Stimulated activated CD8-positive, alpha-beta memory T cell treated with anti-CD3 and anti-CD28 coated beads, Interleukin-15, amount 100 ng/mL, for 48 hours (primary cell): ENCODE measurements at places on chromosomes 11 and 22.

DNA sequence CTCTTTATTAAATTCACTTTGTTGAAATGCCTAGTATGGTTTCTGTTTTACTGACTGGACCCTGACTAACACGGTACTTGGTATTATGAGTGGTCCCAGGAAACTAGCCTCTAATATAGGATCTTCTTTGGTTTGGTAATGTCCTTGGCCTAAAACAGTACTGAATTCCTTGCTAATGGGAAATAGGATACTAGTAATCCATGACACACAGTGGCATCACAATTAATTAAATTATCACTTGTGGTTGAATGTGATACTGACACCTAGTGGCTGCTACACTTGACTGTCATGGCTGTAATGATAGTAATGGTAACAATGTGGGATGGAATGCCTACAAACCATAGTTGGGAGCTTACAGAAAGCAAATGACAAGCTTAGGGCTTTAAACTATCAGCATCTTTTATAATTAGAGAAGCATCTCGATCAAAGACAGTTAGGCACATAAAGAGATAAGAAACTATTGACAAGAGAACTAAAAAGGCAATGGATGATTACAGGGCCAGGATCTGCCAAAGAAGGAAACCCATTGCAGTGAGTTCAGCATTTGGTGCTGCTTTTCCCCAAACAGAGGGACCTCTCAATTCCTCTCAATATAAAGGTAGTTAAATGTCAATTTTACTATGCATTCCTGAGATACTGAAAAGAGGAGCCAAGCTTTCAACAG is 8.6 kb downstream of the DNHD1 start:
- DNase-seq: no peak

GRCh38 chr22:47395481-47395880 is 633.0 kb downstream of the TBC1D22A start:
- DNase-seq: no peak

DNA sequence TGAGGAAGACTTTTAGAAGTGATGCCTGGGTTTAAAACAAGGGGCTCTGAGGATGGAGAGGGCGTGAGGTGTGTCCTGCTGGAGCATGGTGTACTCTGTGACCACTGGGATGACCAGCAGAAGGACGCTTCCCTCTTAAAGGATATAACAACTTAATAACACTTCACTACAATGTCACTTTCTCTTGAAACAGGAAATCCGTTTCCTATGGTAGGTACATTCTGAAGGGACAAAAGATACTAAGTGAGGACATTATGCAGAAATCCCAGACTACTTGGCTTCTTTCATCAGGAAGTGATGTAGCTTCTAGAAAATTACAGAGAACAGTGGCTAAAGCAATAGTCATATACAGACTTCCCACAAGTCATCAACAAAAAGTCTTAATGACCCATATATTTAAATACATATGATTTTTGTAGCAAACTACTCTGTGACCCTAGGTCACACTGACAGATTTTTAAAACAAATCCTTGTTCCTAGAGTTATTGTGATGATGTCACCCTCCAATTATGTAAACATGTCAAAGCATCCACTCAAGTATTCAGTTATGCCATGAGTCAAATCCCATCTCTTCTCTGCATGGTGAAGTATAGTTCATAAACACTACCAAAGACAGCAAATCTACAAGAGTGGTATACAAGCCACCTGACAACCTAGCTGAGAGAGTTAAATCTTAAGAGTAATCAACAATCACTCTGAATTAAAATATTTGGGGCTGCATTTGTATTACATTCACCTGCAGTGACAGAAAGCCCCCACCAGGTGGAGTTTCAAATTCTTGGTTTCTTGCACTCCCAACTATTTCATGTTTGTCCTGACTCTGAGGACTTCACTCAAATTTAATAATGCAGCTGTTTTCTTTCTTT is 32.8 kb downstream of the PITPNB start:
- peak; percentile 16 for DNase-seq

DNA sequence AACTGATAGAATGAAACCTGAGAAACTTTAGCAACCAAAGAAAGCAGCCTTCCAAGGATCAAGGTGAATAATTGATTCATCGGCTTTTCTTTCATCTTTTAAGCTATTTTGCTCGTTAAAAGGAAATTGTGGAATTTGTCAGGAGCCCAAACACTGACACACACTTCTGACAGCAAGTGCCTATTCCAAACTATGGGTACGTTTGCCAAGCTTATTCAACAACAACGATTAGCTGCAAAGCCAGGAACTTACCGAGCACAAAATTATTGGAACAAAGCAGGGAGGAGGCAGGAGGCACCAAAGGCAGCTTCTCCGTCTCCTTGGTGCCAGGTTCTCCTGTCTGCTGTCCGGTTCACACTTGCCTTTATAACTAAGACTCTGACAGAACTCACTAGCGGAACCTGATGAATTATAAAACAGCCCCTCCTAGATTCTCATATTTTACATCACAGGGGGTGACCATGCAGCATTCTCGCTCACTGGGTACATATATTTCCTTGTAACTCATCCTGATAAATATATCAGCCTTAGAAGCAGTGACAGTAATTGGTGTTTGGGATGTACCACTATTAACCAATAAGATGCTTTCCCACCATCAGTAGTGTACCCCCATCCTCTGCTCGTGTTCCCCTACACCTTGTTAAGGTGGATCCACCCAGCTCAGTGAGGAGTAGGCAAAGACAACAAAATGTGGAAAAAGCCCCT is 395.9 kb upstream of the CCDC90B start:
- no peak for DNase-seq

DNA sequence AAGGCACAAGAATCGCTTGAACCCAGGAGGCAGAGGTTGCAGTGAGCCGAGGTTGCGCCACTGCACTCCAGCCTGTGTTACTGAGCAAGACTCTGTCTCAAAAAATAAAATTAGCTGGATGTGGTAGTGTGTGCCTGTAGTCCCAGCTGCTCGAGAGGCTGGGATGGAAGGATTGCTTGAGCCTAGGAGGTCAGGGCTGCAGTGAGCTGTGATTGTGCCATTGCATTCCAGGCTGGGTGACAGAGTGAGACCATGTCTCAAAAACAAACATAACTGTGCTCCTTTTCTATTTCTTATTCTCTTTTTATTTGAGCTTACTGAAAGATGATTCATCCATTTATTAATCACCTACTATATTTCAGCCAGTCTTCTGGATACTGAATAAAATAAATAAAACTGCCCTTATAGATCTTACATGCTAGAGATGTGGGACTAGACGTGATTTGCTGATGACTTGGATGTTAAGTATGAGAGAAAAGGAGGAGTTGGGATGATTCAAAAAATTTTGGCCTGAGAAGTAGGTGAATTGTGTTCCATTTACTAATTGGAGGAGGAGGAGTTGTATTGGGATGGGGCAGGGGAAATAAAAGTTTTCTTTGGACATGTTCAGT is 18.0 kb downstream of the PAAF1 start:
- DNase-seq: no peak

GRCh38 chr22:42909363-42910058 is 52.4 kb upstream of the ARFGAP3 start:
- DNase-seq: no peak

- DNase-seq: no peak
Observed at GRCh38 chr22:44340271-44341239, 27.8 kb upstream of the SHISAL1 start.

- no peak for DNase-seq
Observed at GRCh38 chr22:17443405-17444203, 74.3 kb downstream of the CECR2 start.

- no peak for DNase-seq
Observed at GRCh38 chr11:120394119-120394518, 57.9 kb downstream of the ARHGEF12 start.
